ENCODE measurements at places on chromosomes 7 and 10.
A peak's percentile ranks its signal among the peaks of the same experiment; 100 is the strongest.

DNA sequence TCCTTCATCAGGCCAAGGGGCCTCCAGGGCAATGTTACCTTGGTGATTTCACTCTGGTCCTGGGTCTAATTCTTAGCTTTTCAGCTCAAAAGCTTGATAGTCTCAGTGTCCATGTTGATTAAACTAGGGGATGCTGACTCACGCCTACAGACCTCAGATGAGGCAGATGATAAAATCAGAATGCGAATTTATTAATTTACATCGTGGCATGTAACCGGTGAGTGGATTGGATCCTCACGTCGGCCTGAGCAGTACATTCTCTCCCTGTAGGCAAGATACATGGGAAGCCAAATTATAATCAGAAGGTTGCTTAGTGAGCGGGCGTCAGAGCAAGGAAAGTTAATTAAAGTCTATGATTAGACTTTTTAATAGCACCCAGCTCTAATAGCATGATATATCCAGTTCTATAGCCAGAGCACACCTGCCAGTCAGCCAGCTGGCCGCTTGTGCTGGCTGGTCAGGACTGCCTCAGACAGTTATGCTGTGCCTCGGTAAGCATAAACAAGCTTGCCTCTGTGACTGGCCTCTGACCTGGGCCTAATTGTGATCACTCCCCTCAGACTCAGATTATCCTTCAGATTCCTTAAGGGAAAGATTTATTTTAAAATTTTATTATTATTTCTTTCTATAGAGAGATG, 20.2 kb upstream of the CPA5 start:
- DNase-seq: no peak

DNA sequence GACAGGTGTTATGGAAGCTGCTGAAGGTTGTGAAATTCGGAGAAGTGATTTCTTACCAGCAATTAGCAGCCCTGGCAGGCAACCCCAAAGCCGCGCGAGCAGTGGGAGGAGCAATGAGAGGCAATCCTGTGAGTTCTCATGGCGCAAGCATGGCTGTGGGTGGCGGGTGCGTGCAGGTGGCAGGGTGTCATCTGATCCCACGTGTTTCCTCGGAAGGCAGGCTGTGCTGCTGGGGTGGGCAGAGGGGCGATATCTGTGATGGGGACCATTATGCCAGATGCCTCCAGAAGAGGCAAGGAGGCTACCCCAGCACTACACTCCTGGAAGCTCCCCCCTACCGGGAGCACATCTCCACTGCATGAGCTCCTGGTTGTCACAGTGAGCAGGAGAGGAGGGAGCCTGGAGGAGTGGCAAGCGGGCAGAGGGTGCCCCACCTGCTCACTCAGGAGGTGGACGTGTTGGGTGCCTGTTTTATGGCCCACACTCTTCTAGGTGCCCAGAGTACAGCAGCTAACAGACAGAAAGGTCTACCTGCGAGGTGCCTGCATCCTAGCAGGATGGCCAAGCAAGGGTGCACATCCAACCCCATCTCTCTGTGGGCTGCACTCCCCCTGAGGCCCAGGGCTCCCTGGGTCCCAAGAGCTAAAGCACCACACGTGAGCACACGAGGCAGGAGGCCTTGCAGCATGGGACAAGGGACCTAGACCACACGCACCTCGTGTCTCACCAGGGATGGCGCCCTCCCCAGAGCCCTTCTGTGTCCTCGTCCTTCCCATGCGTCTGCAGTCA, 204.7 kb downstream of the EBF3 start:
- DNase-seq: no peak

DNA sequence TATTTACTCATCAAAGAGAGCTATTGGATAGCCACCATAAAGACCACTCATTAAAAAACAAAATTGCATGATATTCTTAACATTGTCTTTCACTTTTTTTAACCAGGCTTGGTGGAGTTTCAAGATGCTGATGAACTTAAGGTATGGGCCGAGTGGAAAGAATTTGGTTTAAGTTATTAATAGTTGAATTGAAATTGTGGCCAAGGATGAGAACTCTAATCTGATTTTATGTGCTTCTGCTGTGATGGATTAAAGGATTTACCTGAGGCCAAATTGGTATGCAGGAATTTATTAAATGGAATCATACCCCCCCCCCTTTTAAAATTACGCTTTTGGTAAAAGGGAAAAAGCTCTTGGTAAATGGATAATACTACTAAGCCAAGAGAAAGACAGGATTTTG, 33.8 kb upstream of the TOMM7 start:
- DNase-seq: no peak

GRCh38 chr7:6476596-6477317, 29.0 kb upstream of the DAGLB start:
- peak; percentile 9 for DNase-seq

DNA sequence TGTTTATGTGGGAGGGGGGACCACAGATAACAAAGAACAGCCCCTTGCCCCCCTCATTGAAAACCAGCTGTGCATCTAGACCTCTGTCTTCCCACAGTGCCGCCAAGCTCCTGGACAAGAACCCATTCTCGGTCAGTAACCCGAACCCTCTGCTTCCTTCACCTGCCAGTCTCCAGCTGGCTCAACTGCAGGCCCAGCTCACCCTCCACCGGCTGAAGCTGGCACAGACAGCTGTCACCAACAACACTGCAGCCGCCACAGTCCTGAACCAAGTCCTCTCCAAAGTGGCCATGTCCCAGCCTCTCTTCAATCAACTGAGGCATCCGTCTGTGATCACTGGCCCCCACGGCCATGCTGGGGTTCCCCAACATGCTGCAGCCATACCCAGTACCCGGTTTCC, 91.0 kb upstream of the PDCD4 start:
- DNase-seq: peak; percentile 32
